Hippocampal formation (tissue), 2 donors: ENCODE measurements at places on chromosomes 5 and 9.

DNA sequence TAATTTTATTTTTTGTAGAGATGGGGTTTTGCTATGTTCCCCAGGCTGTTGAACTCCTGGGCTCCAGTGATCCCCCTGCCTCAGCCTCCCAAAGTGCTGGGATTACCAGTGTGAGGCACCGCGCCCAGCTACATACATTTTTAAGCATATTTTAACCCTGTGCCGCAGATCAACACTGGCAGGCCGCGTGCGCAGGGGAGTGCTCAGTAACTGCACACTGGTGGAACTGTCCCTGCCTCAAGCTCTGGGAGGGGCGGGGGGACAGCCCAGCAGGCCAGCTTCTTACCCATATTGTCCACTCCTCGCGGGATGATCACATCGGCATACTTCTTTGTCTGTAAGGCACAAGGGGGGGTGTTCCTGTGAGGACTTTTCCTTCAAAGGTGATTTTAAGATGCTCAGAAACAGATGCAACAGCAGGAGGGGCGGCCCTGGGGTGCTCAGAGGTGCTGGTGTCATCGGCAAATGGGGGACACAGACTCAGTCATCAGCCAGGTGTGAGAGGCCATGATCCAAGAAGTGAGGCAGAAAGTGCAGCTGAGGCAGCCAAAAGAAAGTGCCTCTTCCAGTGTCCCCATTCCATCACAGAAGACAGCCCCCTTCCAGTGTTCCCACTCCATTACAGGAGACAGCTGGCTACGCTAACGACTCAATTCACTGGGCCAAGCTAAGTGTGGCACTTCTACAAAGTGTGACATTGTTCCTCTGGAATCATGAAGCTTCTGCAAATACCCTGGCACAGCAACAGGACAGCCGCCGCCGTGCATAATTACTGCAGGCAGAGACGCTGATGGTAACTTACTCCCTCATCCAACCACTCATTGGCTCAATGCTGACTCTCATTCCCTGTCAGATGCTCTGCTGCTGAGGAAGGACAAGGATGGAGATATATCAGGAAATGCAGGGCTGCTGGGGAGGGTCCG, 5.2 kb downstream of the UCK1 start:
- DNase-seq = peak; percentile 84

DNA sequence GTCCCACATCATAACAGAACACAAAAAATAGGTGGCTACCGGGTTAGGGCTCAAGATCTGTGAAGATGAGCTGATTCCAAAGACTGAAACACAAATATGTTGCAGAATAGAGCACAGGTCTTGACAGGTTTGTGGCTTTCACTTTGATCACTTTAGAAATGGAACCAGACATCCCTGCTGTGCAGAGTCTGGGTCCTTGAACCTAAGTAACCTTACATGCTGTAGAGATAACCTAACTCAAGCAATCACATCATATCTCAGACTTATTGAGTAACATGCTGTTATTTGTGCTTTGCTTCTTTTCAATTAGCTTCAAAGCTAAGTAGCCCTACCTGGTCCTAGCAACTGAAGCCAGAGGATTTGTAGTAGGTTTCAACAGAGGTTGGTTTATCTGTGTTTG, 24.3 kb downstream of the FBXW2 start:
- DNase-seq = no peak

DNA sequence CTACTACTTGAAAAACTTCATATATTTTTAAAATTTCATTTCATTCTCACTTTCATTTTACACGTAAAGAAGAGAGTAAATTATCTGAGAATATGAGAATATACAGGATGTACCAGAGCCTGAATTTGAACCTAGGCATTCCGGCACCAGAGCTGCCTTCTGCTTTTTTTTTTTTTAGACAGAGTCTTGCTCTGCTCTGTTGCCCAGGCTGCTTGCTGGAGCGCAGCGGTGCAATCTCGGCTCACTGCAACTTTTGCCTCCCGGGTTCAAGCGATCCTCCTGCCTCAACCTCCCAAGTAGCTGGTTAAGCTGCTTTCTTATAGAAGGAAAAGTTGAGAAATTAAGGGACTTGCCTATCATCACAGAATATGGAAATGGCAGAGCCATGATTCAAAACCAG, 540.1 kb downstream of the EBF1 start:
- DNase-seq = no peak

DNA sequence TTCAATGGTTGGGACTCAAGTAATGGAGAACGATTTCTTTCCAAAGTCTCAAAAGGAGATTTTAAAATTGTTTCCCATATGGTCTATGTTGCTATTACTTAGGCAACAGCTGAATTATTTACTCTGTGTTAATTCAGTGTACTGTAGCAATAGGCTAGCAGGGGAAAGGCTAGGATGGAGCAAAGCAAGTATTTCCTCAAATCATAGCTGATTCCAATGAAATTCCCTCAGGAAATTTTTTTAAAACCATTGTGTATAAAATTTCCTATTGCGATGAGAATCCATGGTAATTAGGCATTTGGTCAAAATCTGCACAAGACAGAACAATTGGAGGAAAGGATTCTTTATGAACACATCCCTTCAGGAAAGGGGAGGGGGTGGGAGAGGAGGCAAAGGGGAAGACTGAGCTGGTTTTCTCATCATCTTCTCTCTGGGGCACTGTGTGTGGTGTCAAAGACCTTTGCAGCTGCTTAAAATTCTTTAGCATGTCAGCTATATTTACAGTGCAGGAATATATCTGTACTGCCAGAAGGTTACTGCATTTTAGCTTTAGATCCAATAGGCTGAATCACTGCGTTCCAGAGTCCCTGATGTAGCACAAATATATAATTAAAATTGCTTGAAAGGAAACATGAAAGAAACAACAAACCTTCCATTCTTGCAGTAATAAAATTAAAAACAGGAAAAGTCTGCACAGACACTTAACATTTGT, 95.3 kb downstream of the ZNF608 start:
- DNase-seq = no peak

DNA sequence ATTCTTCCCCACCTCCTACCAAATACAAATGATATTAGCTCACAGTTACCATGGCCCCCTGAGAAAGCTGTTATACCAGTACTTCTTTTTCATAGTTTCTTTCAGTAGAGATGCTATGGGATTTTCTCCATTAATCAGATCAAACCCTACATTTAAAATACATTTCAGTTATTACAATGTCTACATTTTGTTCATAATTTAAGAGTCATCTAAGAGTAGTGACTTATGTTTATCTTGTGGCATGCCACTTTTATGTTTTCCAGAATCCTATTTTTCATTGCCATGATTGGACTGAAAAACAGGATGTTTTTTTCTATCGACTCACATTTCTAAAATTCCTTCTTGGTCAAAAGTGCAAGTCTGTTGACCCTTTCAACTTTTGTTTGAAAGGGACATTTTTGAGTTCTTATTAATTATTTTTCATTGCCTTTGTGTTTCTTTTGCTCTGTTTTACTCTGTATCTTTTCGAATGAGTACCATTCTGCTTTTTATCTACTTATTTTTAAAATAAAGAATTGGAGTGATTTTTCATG, 77.4 kb upstream of the ANXA1 start:
- DNase-seq = no peak

- no peak for DNase-seq
These were observed 137.4 kb upstream of the OTULINL start for GRCh38 chr5:14444161-14444560.

DNA sequence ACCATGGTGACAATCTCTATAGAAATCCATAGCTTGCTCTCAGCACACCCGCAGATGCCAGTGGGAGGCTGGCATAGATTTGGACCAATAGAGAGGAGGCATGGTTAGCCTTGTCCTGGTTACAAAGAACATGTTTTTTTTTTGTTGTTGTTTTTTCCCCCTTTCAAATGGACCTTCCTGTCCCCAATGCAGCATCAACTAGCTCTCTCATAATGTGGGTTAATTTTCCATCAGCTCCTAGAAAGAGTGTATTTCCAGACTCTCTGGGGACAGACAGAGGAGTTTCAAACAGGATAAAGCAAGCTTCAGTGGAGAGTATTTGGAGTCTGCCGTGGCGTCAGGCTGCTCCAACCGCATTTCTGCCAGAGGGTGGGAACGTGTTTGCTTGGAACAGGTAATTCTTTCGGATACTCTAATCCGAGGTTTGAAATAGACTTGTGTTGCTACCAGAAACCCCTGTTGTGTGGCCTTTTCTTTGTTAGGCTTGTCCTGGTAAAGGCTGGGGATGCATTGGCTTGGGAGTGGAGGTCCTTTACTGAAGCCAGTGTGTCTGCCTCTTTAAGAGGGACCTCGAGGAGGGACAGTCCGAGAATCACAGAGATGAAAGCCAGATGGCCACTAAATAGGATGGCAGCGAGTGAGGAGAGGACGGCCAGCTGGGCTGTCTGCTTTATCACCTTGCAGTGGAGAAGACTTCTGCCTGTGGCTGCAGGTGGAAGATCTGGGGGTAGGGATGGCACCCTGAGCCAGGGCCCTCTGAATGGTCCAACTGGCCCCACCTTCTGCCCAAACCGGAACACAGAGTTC, 130.5 kb upstream of the CPEB4 start:
- DNase-seq = no peak

DNA sequence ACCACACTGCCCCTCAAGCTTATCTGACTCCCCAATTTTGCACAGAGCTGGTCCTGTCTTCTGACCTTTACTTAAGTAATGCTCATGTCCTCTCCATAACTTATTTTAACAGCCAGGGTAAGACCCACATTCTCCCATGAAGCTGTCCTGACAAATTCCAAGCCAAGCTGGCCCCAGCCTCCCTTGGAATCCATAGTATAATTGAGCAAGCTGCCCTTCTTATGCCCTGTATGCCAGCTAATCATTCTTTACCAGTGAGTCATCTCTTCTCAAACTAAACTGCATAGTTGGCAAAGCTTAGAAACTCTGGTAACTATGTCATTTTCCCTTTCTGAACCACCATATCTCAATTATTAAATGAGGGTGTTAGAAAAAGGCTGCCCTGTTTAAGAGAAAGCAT, 92.4 kb downstream of the NFIB start:
- no peak for DNase-seq

- no peak for DNase-seq
These were observed 9.9 kb upstream of the HSPA4 start for GRCh38 chr5:133041910-133042309.

- no peak for DNase-seq
These were observed 5.6 kb downstream of the FER start for GRCh38 chr5:108753331-108753730.

GRCh38 chr5:32173267-32174010, 680 bp downstream of the GOLPH3 start:
- peak; percentile 60 for DNase-seq

DNA sequence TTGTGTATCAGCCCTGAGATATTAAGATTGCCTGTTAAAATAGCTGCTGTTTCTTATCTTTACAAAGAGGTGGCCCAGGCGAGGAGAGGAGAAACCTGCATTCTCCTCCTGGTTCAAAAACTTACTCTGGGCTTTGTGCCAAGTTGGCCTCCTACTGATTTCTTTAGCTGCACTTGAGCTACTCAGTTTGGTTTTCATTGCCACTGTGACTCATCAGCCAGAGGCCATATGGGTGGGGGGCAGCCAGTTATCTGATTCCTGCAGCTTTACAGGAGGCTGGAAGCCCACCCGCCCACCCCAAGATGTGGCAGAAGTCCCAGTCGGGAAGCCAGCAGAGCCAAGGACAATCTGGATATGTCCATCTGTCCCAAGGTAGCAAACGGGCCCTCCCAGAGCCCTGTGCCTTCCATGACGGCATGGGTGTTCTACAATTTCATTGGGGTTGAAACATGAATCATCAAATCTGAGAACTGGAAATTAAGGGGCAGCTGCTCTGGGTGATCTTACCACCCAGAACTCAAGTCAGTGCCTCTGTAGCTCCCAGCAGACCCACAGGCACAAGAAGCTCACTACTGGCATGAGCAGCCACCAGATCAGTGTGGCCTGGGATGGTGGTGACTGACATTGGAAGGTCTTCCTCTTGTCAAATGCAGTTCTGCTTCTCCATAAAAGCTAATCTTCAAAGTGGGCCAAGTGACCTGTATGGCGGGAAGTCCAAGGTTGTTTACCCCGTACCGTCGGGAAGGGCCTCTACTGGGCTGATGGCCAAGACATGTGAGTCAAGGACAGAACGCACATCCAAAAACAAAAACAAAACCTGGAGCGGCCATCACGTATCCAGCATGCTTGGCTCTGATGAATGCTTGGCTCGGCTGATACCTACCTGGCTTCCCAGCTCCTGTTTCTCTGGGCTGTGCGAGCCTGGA, 15.6 kb downstream of the FCN2 start:
- no peak for DNase-seq

DNA sequence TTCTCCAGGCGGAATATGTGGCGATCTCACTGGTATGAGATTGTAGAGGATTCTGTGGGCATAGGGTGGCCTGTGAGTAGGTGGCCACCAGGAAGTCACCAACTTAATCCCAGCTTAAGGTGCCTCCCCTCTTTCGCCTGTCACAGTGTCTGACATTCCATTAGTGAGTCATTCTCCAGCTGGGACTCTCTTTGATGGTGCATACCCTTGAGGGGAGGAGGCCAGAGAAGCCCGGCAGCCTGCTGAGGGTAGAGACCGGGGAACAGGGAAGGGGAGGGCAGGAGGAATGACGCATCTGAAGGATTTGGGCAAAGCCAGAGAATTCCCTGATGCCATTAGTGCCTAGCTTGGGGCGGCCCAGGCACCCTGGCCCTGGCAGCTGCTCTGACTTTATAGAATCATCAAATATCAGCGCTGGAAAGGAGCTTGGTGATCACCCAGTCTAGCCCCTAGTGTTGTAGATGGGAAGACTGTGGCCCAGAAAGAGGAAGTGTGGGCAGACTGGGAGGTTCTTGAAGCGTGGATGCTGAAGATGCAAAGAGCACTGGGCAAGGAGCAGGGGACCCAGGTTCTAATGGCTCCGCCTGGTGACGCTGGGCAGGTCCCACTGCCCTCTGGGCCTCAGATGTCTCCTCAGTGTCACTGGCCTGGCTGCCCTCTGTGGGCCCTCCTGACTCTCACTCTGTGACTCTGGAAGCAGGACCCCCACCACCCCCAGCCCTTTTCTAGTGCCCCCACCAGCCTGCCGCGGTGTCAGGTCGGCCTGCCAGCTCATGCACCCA, 41.4 kb downstream of the DAB2IP start:
- no peak for DNase-seq

GRCh38 chr9:95343725-95344287, 26.3 kb upstream of the FANCC start:
- DNase-seq = no peak

- no peak for DNase-seq
These were observed 1163.9 kb upstream of the SEMA6A start for GRCh38 chr5:117738571-117738970.
